AG09309 (cell line): ENCODE measurements at places on chromosomes 1 and 21.

GRCh38 chr1:53390261-53390660 is 62.4 kb upstream of the LRP8 start:
- no peak for DNase-seq

- no peak for DNase-seq
These were observed 1046.7 kb upstream of the B3GALT2 start for GRCh38 chr1:194233069-194233468.

DNA sequence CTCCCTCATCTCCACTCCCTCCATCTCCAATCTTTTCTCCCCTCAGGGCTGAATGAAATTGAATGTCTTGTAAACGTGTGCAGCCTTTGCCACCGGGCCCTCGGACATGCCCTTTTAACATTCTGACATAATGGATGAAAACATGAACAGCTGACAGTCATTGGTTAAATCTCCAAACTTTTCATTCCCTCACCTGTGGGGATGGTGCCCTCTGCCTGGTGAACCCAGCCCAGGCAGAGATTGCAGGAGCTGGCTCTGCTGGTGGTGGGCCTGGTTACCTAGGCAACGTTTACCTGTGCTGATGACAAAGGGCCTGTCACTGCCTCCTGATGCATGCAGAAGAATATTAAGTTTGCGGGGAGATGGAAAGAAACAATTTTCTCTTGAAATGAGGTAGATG is 21.3 kb downstream of the ST6GALNAC3 start:
- DNase-seq: no peak

DNA sequence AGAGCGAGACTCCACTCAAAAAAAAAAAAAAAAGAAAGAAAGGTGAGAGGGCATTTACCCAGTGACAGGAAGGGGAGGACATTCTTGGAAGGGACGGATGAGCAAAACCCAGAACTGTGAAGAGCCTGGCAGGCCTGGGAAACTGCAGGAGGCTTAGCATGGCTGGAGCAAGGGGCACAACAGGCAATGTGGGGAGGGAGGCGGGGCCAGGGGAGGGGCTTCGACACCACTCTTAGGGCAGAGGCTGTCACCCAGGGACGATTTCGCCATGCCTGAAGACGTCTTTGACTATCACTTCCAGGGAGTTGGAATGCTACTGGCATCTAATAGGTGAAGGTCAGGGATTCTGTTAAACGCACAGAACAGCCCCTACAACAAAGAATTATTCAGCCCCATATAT is 184.0 kb downstream of the HUNK start:
- no peak for DNase-seq

GRCh38 chr1:27430903-27431600 is 38.6 kb downstream of the GPR3 start:
- DNase-seq: no peak
